ENCODE measurements at places on chromosomes 2 and 18. TPM values are rescaled to one million over a fixed set of nuclear protein-coding genes. Genes with fewer than 3 reads are reported as not detected.

GRCh38 chr2:177636672-177637071 lies 244.1 kb downstream of the AGPS start:
- H3K4me1 ChIP-seq, result no peaks in the 10 kb centered on the region
- no peak for DNase-seq
- H3K36me3 ChIP-seq, result no peaks in the 10 kb centered on the region
- no peak overlapping the region for H3K4me3 ChIP-seq

- no peak overlapping the region for H3K4me3 ChIP-seq
- H3K27ac ChIP-seq, result no peak overlapping the region
- no peaks in the 10 kb centered on the region for H3K27me3 ChIP-seq
- H3K36me3 ChIP-seq, result peaks cover 15% of the 10 kb centered on the region
- H3K4me1 ChIP-seq, result peaks cover 18% of the 10 kb centered on the region
- DNase-seq, result no peak
Measured at GRCh38 chr2:201404699-201405280, 46.5 kb downstream of the TRAK2 start.

DNA sequence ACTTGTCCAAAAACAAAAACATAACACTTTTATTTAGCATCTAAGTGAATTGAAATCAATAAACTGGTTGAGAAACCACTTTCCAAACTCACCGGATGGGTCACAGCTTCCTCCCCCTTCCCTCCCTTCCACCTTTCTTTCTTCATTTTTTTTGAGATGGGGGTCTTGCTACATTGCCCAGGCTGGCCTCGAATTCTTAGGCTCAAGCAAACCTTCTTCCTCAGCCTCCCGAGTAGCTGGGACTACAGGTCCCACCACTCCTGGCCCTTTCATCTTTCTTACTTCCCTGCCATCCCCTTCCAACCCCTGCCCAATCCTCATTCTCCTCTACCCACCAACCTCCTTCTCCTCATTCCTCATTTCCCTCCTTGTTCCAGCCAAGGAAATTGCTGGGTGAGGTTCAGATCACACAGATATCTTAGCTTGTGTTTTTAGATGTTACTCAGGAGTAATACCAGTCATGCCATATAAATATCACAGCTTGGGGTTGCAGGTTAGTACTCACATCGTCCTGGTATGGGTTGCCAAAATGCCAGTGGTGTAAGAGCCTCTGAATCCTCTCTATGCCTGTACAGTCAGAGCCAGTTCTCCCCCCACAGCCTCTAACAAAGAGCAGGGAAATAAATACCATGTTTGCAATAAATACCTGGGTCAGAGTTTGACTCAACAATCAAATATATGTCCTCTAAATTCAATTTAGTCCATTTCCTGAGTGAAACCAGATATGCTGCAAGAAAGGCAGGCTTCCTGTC lies 132.7 kb upstream of the NDUFV2 start:
- DNase-seq, result no peak
- no peaks in the 10 kb centered on the region for H3K4me1 ChIP-seq
- H3K4me3 ChIP-seq, result no peak overlapping the region
- H3K27me3 ChIP-seq, result no peaks in the 10 kb centered on the region

- no peaks in the 10 kb centered on the region for H3K4me1 ChIP-seq
- no peaks in the 10 kb centered on the region for H3K36me3 ChIP-seq
- DNase-seq, result no peak
- H3K27me3 ChIP-seq, result peaks cover 5% of the 10 kb centered on the region
- H3K27ac ChIP-seq, result no peak overlapping the region
Measured at GRCh38 chr2:15933184-15933845, 7.0 kb upstream of the MYCN start.

TDRD15 gene
- not detected for total RNA-seq

FOXI3 gene
- total RNA-seq, result not detected

FLACC1 gene
- total RNA-seq, result 7.0 TPM

- H3K4me1 ChIP-seq, result no peaks in the 10 kb centered on the region
- H3K4me3 ChIP-seq, result no peak overlapping the region
- no peak overlapping the region for H3K27ac ChIP-seq
- peaks cover 11% of the 10 kb centered on the region for H3K36me3 ChIP-seq
- no peak for DNase-seq
- H3K27me3 ChIP-seq, result no peaks in the 10 kb centered on the region
Measured at GRCh38 chr2:219125886-219126270, 34.7 kb downstream of the NHEJ1 start.

GRCh38 chr2:84716564-84716963 lies 164.3 kb downstream of the TRABD2A start:
- no peaks in the 10 kb centered on the region for H3K36me3 ChIP-seq
- DNase-seq, result no peak
- no peaks in the 10 kb centered on the region for H3K4me1 ChIP-seq
- no peak overlapping the region for H3K4me3 ChIP-seq

DNA sequence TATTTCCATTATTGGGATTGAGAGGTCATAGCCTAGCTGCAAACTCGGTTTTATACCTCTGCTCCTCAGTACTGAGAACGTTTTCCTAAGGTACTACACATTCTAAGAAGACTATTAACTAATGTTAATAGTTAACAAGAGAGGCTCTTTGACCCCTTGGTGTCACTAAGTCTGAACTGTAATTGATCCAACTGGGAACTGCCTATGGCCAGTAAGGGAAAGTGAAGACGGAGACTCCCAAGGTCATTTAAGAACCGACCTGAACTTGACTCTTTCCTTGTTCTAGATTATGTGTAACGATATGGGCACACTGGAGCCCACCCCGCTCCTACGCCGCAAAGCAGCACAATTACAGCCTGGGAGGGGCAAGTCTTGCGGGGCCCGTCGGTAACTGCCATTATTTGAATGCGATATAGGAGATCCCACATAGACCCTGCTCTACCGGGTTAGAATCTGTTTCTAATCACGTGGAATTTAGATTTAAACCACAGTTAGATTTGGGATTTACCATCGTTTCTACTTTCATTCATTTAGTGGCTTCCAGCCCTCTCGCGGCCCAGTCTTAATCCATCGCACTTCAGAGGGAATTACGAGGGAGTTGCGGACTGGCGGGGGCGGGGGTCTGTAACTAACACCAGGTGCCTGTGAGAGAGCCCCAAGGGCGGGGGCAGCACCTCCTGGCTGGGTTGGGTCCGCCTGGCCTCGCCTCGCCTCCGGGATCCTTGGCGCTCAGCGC lies 84.1 kb upstream of the EPB41L3 start:
- H3K36me3 ChIP-seq, result no peaks in the 10 kb centered on the region
- no peak overlapping the region for H3K27ac ChIP-seq
- no peak for DNase-seq
- peaks cover 27% of the 10 kb centered on the region for H3K27me3 ChIP-seq
- H3K4me3 ChIP-seq, result no peak overlapping the region
- peaks cover 15% of the 10 kb centered on the region for H3K4me1 ChIP-seq

DNA sequence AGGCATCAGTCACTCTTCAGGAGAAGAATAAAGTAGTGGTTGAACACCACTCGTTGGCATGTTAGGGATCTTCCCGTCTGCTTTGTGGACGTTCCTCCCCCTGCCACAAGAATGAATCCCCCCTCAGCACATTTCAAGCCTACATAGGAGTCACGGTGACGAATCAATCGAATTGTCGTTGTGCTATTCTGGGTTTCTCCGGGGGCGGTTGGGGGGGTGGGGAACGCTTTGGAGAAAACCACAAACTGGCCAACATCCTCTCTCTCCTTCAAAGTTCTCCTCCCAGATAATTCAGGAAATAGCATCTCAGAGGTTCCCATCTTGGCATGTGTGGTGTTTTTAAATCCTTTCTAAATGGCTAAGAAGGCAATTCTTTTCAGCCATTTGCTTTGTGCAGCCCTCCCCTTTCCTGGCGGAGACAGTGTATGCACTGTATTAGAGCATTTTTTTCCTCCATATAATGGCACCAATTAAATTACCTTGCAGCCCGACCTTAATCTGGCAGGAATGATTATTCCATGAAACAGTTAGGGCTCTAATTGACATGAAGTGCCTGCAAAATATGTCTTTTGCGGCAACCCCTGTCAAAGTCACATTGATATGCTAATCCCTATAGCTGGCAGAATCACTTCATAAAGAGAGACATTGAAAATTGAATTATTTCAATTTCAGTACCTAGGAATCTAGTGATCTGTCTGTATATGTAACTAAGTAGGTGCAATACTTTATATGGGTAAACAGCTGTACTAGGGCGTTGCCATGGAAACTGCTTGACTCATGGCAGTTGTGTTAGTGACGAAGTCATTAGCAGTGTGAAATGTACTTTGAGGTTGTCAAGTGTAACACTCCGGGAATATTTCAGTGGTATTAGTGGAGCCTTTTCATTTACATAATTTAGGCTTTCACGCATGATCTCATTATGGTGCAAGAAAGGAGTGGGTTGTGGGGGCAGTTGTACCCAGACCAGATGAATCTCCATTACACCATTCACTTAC lies 323.4 kb upstream of the SLC14A2 start:
- H3K36me3 ChIP-seq, result no peaks in the 10 kb centered on the region
- no peaks in the 10 kb centered on the region for H3K4me1 ChIP-seq
- H3K27me3 ChIP-seq, result no peaks in the 10 kb centered on the region
- no peak for DNase-seq
- no peak overlapping the region for H3K27ac ChIP-seq

- no peak overlapping the region for H3K27ac ChIP-seq
- peaks cover 5% of the 10 kb centered on the region for H3K36me3 ChIP-seq
- no peak for DNase-seq
Measured at GRCh38 chr2:177394594-177394973, 2.0 kb downstream of the AGPS start.

GRCh38 chr2:182792441-182792840 lies 74.0 kb downstream of the FRZB start:
- no peaks in the 10 kb centered on the region for H3K36me3 ChIP-seq
- H3K27me3 ChIP-seq, result no peaks in the 10 kb centered on the region
- no peak for DNase-seq

ZSCAN30 gene
- 11.5 TPM for total RNA-seq

- H3K27me3 ChIP-seq, result no peaks in the 10 kb centered on the region
- H3K4me1 ChIP-seq, result no peaks in the 10 kb centered on the region
- H3K36me3 ChIP-seq, result no peaks in the 10 kb centered on the region
- DNase-seq, result peak; percentile 1
- H3K27ac ChIP-seq, result no peak overlapping the region
Measured at GRCh38 chr2:8049851-8050571, 631.8 kb upstream of the ID2 start.

DNA sequence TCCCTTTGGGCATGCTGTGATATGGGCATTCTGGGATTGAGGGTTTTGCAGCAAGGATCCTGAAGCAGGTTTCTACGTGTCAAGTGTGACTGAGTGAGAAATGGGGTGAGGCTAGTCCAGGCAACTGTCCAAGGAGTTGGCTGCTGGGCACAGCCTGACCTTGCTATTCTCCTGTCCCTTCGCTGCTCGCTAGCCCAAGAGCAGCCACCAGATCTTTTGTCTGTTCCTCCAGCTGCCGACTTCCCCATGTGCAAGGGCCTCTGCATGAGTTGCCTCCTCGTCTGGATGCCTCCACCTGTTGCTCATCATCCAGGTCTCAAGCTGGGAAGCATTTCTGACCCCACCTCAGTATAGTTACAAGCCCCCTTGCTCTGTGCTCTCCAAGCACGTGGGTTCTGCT lies 71.1 kb downstream of the DYSF start:
- no peaks in the 10 kb centered on the region for H3K36me3 ChIP-seq
- no peak for DNase-seq
- no peak overlapping the region for H3K4me3 ChIP-seq
- H3K27ac ChIP-seq, result no peak overlapping the region
- no peaks in the 10 kb centered on the region for H3K4me1 ChIP-seq

ALLC gene
- not detected for total RNA-seq

DNA sequence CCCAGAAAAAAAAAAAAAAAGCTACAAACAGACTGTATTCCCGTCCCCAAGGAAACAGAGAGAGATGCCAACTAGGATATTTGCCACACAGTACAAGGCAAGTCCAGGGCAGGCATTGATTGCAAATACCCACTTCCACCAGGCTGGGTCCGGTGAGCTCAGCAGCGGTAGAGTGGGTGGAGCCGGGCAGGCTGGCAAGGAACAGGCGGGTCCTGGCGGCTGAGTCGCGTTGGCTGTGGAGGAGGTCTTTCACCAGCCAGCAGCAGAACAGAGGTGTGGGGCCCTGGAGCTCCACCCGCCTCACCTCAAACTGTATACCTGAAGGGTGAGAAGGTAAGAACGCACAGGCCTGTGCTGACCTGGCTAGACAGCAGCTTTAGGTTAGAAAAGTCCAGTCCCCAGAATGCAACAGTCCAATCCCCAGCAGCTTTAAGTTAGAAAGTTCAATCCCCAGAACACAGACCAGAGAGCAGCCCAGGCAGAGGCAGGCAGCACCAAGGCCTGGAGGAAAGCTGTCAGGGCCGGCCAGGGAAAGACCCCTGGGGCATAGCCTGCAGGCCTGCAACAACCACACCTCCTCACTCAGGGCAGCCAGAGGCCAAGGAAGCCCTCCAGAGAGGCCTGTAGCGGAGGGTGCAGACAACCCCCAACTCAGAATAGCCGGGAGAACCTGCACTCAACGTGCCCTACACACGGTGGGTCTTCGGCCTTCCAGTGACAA lies 21.9 kb upstream of the MTERF4 start:
- peaks cover 49% of the 10 kb centered on the region for H3K4me1 ChIP-seq
- peak; percentile 55 for DNase-seq
- H3K27me3 ChIP-seq, result no peaks in the 10 kb centered on the region
- H3K36me3 ChIP-seq, result peaks cover 13% of the 10 kb centered on the region
- H3K4me3 ChIP-seq, result peak overlapping the region; percentile 44

DNA sequence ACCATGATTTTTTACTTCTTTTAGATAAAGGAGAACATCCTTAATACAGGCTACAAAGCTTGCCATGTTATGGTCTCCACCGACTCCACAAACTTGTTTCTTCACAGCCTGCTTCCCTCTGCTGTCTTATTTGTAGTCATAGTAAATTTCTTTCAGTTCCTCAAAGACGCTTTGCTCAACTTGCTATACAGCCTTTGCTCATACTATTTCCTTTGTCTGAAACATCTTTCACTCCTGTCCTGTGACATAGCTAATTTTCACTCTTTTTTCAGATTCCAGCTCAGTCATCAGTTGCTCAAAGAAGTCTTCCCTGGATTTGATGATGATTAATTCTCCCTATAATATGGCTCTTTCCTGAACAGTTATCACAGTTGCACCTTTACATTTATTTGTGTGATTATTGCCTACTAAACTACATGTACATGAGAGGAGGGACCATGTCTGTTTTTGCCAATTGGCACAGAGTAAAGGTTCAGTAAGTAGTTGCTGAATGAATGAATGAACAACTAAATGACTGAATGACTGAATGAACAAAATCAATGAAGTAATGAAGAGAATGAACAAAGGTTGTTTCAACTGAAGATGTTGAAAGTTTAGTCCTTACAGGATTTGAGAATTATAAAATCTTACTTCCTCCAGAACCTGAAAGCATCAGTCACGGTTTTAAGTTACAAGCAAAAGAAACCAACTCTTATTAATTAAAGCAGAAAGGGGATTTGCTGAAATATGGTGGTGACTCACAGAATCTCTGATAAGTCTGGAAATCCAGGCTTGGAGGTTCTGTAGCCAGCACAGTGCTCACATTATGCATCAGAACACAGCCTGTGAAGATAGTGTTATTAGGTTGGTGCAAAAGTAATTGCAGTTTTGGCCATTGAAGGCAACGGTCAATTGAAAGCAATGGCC lies 186.4 kb upstream of the FAM98A start:
- no peaks in the 10 kb centered on the region for H3K27me3 ChIP-seq
- no peak overlapping the region for H3K27ac ChIP-seq
- H3K4me1 ChIP-seq, result no peaks in the 10 kb centered on the region
- H3K4me3 ChIP-seq, result no peak overlapping the region
- no peak for DNase-seq

TP53I3 gene
- 1.5 TPM for total RNA-seq
